ENCODE measurements at places on chromosomes 4 and X. TPM values are rescaled to one million over a fixed set of nuclear protein-coding genes. Genes with fewer than 3 reads are reported as not detected.

Gene FRG2
- total RNA-seq = not detected

Gene TRIM61
- total RNA-seq = 0.54 TPM

Gene ZCCHC12
- not detected for total RNA-seq

DNA sequence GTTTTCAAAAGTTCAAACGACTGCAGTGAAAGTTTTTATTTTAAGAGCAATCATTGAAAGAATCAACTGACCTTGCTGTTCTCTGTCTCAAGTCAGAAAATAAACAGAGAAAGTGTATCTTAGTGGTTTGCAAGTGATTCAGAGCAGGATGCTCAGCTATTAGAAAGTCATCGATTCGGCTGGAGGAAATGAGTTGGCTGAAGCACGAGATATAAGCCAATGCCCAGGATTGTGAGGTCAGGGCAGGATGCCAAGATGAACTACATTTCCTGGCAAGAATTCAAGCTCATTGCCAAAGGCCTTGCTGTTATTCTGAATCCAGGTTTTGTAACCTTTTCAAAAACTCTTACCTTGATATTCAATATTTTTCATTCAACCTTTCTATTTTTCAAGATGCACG lies 541.4 kb upstream of the BOD1L1 start:
- DNase-seq = no peak

DNA sequence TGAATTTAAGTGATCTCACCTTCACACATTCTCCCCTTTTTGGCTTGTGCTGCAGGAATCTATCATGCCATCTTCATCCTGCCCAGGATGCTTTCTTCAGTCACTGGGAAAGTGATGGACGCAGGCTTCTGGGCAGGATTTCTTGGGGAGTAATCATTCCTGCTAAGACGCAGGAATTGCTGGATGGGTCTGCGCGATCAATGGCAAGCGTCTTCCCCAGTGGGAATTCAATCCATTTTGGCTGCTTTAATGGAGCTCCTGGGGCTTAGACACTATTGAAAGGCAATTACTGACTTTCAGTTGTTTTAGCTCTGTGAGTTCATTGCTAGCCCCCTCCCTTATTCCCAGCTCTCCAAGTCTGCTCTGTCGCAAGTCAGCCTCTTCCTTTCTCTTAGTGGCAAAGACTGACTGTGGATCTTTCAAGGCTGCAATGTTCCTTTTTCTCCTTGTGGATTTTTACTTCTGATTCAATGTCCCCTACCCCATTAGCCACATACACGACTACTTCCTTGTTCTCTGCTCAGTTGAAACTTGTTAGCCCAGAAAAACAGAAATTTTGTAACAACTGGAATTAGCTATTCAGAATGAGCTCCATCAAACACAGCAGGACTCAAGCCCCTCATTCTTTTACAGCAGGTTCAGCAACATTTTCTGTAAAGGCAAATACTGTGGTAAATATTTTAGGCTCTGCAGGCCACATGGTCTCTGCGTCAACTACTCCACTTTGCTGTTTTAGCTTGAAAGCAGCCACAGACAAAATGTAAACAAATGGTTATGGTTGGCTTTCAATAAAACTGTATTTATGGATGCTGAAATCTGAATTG lies 154.9 kb downstream of the ASB9 start:
- no peak for DNase-seq

DNA sequence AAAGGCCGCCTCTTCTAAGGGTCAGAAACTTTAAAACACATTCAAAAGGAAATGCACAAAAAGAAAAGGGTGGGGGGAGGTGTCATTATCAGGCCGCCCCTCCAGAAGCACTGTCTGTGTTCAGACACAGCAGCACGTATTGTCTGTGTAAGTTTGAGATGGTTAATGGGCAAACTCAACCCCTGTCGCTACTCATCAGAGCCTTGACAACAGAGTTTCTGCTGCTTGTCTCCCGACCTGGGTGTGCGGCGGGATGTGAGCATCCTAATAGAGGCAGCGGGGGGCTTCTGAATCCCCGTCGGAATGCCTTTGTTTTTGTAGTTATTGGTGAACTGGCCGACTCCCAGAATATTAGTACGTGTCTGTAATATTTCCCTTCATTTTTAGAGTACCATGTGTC lies 158.9 kb downstream of the DCTD start:
- no peak for DNase-seq

- DNase-seq = no peak
These were observed 292.7 kb downstream of the FBXW7 start for GRCh38 chr4:152243206-152243605.

DNA sequence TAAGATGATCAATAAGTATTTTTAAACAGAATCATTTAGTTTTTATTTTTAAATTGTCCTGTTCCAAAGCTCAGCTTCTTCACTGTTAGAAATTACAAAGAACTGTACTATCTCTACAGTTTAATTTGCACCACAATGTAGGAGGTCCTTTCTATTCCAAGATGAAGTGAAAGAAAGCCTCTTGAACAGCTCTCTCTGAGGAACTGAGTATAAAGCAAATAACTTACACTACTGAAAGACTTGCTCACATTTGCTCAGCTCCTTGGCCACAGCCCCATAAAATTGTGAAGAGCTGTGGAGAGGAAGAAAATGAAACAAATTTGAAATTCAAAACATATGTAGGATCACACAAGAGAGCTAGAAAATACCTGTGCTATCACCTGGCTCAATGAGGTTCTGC lies 68.6 kb downstream of the ENPEP start:
- DNase-seq = no peak

GRCh38 chr4:186058253-186058979 lies 10.5 kb upstream of the TLR3 start:
- DNase-seq = no peak

- no peak for DNase-seq
These were observed 132.1 kb downstream of the ARHGAP10 start for GRCh38 chr4:147863808-147864472.

GRCh38 chr4:31391976-31392375 lies 671.8 kb downstream of the PCDH7 start:
- no peak for DNase-seq

GRCh38 chrX:130704053-130705038 lies 198.7 kb downstream of the ENOX2 start:
- DNase-seq = no peak

GRCh38 chr4:40256329-40256728 lies 59.5 kb downstream of the RHOH start:
- no peak for DNase-seq
